ENCODE measurements at places on chromosomes 2 and 18.

DNA sequence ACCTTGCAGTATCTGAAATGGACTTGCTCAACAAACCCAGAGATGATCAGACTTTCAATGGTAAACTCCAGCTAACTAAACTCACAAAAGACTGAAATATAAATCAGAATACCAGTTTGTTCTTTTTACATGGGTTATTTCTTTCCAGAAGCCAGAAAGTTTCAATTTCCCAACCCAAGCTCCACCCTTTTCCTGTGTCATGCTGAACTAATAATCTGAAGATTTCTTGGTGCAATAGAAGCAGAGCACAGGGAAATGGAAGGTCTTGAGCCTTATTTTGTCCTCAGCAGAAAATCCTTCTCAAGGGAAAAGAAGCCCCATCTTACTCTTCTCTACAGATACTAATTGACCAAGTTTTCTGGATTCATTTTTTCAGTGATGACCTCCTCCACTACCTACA lies 93.3 kb upstream of the PAPOLG start:
- DNase-seq, result no peak

GRCh38 chr2:190318514-190318913 lies 1.1 kb downstream of the HIBCH start:
- no peak for DNase-seq

DNA sequence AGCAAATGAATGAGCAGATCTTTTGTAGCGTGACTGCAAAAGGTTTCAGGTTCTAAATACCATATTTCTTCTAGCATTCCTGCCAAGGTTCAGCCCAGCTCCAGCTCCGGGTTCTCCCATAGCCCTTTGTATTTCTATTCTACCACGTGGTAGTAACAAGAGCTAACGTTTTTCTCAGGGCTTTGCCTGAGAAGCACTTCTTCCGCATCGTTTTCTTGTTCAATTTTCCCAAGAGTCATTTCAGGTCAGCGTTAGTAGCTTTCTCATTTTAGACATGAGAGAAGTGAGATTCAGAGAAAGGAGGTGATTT lies 120.1 kb upstream of the MYCN start:
- DNase-seq, result no peak

DNA sequence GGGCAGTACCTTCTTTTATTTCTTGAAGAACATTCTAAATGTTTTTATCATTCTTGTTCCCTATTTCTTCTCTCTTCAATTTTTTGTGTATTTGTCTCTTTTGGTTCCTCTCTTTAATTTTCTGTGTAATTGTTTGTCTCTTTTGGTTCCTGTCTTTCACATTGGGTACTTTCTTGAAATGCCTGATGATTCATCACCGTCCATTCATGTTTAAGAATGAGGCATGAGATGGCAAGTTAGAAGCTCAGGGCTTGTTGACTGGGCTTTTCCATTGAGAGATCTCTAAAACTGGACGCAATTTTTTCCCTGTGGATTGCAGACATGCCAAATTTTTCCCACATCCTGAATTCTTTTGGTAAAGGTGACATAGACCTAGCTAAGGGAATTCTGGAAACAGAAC lies 33.7 kb upstream of the IL1R2 start:
- DNase-seq, result no peak

DNA sequence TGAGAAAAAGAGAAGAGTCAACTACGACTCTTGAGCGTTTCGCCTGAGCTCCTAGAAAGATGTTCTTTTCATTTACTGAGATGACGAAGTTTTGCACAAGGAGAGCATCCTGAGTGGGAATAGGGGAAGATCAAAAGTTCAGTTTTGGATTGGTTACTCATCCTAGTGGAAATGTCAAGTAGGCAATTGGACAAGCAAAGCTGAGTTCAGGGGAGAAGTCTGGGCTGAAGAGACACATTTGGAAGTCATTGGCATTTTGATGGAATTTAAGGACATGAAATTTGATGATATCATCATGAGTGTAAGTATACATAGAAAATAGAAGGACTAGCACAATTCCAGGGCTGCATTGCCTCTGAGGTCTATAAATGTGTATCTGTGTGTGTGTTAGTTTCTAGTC lies 416.6 kb downstream of the RAD51AP2 start:
- DNase-seq, result no peak

- DNase-seq, result no peak
Measured at GRCh38 chr2:164458792-164459191, 162.5 kb downstream of the GRB14 start.

GRCh38 chr2:18856765-18857164 lies 267.4 kb upstream of the NT5C1B start:
- no peak for DNase-seq
